Ecto neural progenitor cell (in vitro differentiated cells): ENCODE measurements at places on chromosomes 7 and 10.

GRCh38 chr10:79060641-79061255, 8.0 kb upstream of the ZMIZ1 start:
- no peak for DNase-seq

GRCh38 chr7:149466364-149466763, 5.5 kb upstream of the ZNF777 start:
- DNase-seq: no peak

DNA sequence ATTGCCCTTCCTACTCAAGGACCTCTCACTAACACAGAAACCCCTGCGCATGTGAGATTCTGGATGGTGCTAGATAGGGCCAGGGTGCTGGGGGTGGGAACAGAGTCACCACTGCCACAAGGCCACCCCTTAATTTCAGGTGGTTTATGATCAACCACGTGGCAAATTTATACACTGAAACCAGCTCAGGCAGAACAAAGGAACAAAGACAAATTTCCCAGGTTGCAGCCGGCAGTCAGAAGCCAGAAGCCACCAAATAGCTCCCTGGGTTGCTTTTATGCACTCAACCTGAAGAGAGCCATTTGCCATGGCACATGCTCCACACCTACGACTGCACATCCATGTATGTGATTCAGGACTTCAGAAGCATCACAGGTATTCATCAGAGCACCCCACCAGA, 2.5 kb downstream of the VOPP1 start:
- no peak for DNase-seq

- no peak for DNase-seq
Measured at GRCh38 chr7:44489955-44490350, 505 bp downstream of the NUDCD3 start.

DNA sequence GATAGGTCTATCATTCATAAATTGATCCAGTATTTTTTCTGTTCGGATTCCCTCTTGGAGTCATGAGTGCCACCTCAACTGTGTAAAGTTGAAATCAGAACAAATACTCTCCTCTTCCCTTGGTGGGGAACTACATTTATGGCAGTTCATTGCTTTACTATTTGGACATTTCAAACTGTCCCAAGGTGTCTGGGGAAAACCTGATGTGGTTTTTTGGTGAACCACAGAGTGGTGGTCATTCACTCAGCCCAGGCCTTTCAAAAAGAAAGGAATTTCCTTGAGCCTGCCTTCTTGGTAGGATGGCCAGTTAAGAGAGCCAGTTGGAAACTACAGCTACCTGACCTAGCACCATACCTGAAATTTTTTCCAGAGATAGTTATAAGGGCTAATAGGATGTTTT, 59.0 kb downstream of the ABCB1 start:
- DNase-seq: no peak

DNA sequence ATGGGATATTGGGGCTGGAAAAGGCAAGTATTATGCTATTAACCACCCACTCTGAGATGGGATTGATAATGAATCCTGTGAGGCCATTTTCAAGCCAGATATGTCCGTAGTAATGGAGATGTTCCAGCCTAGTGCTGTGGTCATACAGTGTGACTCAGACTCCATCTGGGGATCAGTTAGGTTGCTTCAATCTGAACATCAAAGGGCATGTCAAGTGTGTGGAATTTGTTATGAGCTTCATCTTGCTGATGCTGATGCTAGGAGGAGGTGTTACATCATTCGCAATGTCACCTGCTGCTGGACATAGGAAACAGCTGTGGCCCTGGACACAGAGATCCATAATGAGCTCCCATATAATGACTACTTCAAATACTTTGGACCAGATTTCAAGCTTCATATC, 144.7 kb downstream of the PLCE1 start:
- DNase-seq: no peak

DNA sequence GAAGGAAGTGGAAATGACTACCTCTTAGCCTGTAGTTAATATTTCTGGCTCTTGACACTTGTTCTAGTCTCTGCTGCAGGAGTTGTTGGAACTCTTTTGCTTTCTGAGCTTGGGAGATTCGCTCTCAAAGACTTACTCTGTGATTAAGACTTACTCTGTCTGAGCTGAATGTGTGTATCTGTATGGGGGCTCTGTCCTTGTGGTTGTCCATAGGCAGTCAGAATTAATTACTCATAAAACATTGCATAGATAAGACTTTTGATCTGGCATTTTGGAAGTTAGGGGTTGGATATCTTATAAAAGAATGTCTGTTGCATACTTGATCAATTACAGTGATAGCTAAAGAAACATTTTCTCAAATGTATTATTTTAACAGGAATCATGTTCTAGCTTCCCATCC, 199.2 kb upstream of the KIAA1217 start:
- DNase-seq: no peak

DNA sequence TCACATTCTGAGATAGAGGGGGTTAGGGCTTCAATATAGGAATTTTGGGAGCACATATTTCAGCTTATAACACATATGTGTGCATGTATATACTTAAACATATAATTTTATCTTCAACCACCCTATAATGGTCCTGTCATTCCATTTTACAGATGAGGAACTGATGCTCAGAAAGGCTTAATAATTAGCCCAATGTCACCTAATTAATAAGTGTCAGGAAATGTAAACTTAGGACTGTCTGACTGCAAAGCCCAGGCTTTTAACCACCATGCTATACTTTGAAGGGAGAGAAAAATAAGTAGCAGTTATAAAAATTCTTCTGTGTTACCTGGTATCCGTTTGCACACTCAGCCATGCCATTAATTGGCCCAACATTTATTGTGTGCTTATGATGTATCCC, 172.6 kb downstream of the SKIDA1 start:
- no peak for DNase-seq

DNA sequence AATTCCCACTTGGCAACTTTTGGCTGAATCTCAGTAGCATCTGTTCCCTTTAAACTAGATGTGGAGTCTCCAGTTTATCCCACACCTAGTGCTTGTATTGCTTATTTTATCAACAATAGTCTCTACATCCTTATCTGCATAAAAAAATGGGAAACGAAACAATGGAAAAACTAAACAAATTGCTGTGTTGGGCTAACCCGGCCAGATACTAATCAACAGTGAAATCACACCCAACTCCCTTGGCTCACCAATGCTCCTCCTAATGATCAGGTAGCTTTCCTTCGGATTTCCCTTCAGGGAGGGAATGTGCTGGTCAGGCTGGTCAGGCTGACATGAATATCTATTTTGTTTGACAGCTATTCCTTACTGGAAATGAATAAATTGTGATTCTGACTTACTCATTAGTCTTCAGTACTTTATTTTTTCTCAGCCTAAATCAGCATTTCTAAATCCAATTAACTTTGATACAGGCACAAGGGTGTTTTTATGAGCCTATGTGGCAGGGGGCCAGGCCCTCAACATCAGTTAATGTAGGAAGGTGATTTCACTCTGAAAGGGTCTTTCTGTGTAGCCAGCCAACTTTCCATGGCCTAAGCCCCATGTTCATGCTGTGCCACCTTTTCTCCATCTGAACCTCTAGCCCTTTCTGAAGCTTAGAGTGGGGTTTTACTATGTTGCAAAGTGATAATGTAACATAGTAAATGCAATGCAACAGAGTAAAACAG, 170.5 kb upstream of the NPSR1 start:
- no peak for DNase-seq

- DNase-seq: no peak
Measured at GRCh38 chr7:95026421-95027072, 119.2 kb downstream of the PPP1R9A start.
